Right atrium auricular region (tissue), 2 donors: ENCODE measurements at places on chromosomes 5 and 9.

DNA sequence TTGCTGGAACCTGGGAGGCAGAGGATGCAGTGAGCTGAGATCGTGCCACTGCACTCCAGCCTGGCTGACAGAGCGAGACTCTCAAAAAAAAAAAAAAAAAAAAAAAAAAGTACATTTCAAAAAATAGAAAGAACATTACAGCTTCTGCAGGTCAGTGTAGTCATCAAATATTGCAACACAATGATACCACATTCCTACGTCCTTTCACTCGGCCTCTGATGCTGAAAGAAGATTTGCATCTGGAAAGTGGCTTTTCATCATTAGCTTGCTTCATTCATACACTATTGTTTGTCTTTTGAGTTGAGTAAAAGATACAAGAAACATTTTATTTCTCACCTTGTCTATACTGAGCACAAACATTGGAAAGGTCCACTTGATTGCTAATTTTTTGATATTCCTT, 59.6 kb upstream of the CPLANE1 start:
- no peak for DNase-seq

DNA sequence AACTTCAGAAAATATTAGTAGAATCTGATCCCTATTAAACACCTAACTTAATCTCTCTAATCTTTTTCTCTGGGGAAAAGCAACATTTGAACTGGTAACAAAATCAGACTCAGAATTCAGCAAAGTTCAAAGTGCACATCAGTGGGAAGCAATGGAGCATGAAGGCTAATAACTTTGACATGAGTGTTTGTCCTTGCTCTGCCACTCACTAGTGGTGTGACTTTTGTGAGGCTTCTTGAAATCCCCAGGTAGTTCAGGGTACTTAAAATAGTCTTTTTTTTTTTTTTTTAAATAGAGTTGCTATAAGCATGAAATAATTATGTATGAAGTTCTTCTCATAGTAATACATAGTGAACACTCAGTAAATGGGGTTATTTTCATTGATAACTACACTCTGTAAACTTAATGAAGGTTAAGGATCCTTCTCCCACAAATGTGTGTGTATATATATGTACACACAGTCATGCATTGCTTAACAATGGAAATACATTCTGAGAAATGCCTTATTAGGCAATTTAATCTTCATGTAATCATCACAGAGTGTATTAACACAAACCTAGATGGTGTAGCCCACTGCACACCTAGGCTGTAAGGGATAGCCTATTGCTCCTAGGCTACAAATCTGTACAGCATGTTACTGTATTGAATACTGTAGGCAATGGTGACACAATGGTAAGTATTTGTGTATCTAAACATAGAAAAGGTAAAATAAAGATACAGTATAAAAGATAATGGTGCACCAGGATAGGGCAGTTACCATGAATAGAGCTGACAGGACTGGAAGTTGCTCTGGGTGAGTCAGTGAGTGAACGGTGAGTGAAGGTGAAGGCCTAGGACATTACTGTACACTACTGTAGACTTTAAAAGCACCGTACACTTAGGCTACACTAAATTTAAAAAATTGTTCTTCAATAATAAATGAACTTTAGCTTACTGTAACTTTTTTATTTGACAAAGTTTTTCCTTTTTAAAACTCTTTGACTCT, 73.3 kb upstream of the HMHB1 start:
- DNase-seq, result no peak

DNA sequence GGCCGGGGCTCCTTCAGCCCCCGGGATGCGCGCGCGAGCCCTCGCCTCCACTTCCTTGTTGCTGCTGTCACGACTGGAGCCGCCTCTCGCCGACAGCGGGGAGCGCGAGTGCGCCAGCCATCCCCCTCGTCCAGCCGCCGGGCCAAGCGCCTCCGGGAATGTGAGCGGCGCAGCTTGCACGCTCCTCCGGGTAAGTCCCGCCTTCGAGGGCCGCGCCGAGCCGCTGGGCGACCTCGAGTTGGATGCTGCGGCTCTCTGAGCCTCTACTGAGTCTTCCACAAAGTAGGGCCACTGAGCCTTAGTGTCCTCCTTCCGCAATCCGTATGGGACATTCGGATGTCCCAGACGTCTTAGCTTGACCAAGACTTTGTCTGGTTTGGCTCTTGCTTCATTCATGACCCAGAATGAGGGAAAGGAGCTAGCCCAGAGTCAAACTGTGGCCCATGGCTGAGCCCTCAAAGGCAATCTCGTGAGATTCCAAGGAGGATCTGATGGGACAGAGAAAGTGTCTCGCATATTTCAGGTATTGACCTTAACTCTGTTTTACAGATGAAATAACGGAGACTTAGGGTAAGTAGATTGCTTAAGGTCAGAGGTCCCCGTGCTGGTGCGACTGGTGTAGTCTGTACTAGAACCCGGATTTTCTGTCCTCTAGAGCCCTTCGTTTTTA, 586 bp downstream of the HMGXB3 start:
- no peak for DNase-seq

DNA sequence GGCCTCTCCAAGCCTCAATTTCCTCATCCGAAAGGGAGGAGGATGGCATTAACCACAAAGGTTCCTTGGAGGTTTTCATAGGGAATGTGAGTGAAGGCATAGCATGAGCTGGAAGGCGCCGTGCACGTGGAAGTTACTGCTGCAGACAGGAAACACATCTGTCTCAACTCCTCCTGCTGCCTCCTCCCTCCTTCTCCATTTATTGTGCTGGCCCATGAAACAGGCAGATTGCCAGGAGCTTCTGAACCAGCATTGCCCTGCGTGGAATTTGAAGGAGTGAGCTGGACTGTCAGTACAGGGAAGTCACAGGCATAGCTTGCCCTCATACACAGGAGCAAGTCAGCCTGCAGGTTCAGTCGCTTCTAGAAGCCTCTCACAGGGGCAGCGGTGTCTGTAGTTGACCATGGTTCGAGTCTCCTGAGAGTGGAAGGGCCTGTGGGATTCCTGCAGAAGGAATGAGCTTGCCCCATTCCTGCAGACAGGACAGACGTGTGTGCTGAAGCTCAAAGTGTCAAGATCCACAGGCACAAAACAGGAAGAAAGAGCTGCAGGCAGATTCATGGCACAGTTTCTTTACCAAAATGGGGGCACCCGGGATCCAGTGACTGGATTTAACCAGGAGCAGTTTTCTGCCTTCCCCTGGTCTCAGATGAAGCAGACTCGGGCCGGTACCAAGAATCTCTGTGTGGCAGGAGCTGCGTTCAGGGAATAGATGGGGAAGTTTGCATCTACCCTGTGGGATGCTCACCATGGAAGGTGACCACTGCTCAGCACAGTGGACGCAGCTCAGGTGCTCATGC, 48.7 kb upstream of the CTSL start:
- peak; percentile 59 for DNase-seq

- no peak for DNase-seq
Observed at GRCh38 chr9:109766351-109766750, 13.6 kb upstream of the PALM2AKAP2 start.

DNA sequence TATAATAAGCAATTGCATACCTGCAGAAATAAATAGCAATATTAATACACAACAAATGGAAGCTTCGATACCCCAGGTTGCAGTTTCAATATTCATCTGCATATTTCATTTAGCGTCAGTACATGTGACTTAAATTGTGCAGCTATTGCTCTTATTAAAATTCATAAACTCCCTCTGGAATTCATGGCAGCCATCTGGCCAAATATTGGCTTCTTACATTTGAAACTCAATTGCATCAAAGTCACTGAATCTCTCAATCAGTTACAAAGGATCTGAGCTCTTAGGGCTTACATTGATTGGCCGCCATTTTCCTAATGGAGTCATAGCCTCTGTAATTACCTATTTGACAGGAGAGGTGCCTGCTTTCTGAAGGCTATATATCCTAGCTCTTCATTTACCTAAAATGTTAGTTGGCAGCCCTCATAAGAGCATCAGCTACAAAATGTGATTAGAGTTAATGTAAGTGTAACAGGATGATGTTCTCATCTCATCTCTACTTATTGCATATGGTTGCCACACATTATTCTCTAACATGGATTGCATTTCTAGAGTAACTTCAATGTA, 453.5 kb downstream of the CAAP1 start:
- no peak for DNase-seq

DNA sequence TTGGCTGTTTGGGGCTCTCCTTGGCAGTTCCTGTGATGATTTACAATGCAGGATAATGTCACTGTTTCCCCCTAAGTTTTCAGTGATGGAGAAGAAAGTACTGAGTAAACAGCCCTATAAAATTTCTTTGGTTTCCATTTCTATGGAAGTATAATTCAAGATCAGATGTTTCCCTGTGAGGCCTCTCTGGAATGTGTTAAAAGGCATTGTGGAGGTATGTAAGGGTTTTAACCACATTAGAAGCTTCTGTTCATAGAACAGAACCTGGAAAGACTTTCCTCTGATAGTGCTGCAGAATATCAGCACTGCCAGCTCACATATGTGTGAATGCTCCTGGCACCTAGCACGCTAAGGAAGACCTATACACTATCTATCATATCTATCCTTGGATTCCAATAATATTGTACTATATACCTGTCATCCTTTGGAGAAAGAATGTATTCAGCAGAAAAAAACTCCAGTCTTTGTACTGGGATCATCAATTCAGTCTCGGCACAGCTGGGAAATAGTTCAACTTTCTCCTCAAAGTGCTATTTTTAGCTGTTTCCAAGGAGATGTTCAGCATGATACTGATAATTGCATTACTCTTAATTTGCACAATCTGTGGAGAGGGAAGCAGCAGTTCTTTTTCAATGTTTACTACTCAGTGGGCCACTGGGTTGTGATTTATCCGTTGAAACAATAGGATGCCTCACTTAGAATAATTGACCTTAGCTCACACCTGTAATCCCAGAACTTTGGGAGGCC, 21.9 kb downstream of the TTC1 start:
- no peak for DNase-seq

DNA sequence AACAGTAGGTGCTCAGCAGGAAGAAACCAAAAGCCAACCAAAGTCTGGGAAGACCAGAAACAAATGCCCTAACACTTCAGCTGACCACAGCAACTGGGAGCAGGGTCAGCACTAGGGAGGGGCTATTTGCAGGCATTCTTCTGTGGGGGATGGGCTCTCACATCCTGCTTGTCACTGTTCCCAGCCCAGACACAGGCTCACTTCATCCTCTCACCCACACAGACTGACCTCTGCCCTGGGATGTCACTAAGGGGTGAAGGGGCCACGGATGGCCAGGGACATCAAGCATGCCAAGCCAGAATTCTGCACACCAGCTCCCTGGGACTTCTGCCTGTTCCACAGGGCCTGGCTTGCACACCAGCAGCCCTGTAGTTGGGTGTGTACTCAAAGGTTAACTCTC, 28.7 kb downstream of the GFRA3 start:
- DNase-seq, result no peak

GRCh38 chr5:116320486-116320885, 235.7 kb downstream of the COMMD10 start:
- DNase-seq, result no peak

GRCh38 chr5:163190784-163191183, 246.6 kb upstream of the CCNG1 start:
- no peak for DNase-seq
